ENCODE measurements at places on chromosomes 12 and 14.

GRCh38 chr12:92676710-92677109, 26.1 kb upstream of the PLEKHG7 start:
- DNase-seq, result no peak

DNA sequence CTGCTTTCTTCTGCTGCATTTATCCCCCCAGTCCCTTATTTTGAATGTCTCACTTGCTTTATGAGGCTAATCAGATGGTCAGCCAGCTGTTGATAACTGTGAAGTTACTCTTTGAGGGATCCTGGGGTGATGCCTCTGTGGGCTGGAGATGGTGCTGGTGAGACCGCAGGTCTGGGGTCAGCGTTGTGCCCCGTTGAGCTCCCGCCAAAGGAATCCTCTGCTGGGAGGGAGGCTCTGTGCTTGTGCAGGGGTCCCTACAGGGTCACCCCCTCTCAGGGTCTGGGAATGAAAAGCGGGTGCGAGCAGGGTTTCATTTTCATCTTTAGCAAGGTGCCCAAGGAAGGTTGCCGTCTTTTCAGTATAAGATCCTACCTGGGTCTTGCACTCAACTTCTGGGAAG, 161.2 kb upstream of the RTL1 start:
- DNase-seq, result no peak

- DNase-seq, result no peak
Measured at GRCh38 chr12:57815177-57816000, 3.1 kb downstream of the AVIL start.

GRCh38 chr14:85587151-85587711, 57.3 kb downstream of the FLRT2 start:
- no peak for DNase-seq

GRCh38 chr12:91890742-91891141, 254.9 kb downstream of the BTG1 start:
- no peak for DNase-seq
